ENCODE measurements at places on chromosomes 3 and 15.
A peak's percentile ranks its signal among the peaks of the same experiment; 100 is the strongest.

GRCh38 chr3:20056725-20057611 is 16.7 kb downstream of the KAT2B start:
- no peak for DNase-seq

DNA sequence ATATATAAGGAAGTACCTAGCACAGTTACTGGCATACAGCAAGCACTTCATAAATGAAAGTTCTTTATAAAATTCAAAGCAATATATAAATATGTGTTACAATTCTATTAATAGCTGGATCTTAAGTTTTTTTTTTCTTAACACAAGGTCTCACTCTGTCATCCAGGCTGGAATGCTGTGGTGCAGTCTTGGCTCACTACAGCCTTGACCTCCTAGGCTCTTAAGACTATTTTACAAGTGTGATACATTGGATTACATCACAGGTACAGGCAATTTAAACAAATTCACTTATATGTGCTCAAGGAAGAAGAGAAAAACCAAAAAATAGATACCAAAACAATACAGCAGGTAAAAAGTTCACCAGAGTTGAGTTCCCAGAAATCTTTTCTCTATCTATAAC is 60.6 kb downstream of the ZNF280D start:
- DNase-seq, result no peak

DNA sequence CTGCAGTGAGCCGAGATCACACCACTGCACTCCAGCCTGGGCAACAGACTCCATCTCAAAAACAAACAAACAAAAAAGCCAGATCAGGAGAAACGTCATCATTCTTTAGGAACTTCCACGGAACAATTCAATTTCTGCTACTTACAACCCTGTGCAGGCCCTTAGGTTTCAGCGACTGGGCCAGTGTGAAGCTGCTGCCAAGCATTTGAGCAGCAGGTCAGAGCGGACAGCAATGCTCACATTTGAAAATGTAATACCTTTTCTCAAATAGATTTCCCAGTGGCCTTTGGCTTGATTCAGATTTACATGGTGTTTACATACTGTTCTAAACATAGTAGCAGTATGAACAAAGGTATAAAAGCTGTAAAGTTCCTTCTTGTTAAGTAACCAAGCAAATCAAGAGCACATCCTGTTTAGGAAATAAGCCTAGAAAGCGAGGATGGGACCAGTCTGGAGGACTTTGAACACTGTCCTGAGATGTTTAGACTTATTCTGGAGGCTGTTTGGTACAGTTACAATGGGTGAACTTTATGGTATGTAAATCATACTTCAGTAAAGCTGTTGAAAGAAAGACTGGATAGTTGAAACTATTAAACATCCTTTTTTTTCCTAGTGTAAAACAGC is 141.2 kb downstream of the HCN4 start:
- DNase-seq, result no peak

GRCh38 chr3:131716943-131717342 is 214.2 kb upstream of the MRPL3 start:
- no peak for DNase-seq

DNA sequence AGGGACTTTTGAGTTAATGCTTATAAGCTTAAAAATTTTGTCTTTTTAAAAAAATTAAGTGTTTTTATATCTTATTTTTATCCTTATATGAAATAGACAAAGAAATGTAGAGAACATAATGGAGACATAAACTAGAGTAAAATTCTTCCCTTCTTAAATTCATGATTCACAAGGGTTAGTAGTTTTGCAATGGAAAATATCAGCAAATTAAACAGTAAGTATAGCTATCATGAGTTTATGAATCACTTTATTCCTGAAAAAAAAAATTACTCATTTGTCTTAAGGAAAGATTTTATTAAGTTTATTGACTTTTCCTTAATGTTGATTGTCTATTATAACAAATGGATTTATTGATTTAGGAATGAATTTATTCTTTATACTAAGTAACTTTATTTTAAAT is 4.3 kb downstream of the ATP6V1A start:
- DNase-seq, result no peak

GRCh38 chr15:90001683-90002427 is 731 bp downstream of the ZNF710 start:
- peak; percentile 49 for DNase-seq

DNA sequence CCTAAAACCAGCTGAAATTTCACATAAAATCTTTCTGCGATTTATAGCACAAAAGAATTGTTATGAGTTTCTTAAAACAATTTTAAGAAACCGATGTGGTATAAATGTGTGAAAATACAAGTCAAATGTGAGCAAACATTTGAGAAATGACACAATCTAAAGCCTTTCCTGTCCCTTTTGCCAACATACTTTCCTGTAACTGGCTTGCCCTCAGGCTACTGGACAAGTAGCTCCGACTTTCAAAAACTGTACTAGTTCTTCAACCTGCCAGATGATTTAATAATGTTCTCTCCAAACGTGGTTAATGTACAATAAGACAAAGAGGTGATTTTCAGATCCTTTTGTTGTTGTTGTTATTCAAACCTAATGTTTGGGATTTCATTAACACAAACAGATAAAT is 105.9 kb upstream of the ARHGEF26 start:
- DNase-seq, result no peak

DNA sequence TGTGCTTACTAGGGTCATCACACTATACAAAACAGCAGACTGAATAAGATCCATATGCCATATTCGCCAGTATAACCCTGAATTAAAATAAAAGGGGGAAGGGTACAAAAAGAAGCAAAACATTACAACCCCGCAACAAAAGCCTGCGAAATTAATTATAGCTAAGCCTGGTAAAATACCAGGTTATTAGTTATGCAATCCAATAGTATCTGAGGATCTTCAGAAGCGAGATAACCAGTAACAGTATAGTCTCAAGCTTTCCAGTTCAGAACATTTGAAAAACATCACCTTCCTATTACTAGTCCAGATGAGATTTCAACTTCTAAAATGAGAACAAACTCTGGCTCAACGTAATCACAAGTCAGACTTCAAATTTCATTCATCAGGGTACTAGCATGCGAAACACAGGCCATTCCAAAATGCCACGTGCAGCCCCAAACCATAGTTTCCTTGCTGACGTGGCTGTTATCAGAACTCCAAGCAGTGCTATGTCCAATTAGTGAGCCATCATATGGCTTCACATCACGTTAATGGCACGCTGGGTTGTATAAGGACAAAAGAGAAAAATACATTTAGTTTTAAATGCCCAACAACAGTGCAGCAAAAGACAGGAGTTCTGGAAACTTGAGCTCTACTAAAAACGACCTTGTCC is 1.1 kb downstream of the SSR3 start:
- no peak for DNase-seq

- DNase-seq, result no peak
These were observed 623.8 kb upstream of the ROBO1 start for GRCh38 chr3:80391573-80391972.

GRCh38 chr3:15113471-15113870 is 14.5 kb upstream of the RBSN start:
- DNase-seq, result no peak

GRCh38 chr15:72474466-72474911 is 359 bp downstream of the ARIH1 start:
- DNase-seq, result no peak

GRCh38 chr3:194340757-194341400 is 10.2 kb downstream of the CPN2 start:
- DNase-seq, result no peak

DNA sequence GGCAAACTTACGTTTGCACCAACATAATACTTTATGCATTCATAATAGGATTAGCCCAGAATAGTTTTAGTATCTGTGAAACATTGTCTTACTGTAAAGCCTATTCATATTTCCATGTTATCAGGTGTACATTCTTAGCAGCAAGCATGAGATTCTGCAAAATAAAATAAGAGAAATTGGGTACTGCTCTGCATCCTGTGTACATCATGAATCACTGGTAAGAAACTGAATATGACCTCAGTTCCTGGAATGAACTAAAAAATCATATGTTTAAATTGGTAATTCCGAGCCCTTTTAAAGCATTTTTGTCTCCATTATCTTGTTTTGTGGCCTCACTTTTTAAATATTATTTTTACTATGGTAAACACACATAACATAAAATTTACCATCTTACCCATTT is 605.1 kb downstream of the ROBO1 start:
- DNase-seq, result no peak

DNA sequence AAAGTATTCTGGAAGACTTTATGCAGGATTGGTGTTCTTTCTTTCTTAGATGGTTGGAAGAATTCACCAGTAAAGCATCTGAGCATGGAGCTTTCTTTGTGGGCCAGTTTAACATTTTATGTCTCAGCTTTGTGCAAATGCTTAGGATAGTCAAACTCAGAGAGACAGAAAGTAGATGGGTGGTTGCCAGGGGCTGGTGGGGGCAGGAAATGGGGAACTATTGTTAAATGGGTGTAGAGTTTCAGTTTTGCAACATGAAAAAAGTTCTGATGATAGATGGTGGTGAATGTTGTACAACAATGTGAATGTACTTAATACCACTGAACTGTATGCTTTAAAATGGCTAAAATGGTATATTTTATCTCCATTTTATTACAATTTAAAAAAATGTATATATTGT is 24.8 kb downstream of the SPCS1 start:
- no peak for DNase-seq

GRCh38 chr3:96449803-96450202 is 364.6 kb upstream of the EPHA6 start:
- DNase-seq, result no peak

GRCh38 chr3:119322835-119323722 is 28.9 kb downstream of the ARHGAP31 start:
- peak; percentile 94 for DNase-seq

DNA sequence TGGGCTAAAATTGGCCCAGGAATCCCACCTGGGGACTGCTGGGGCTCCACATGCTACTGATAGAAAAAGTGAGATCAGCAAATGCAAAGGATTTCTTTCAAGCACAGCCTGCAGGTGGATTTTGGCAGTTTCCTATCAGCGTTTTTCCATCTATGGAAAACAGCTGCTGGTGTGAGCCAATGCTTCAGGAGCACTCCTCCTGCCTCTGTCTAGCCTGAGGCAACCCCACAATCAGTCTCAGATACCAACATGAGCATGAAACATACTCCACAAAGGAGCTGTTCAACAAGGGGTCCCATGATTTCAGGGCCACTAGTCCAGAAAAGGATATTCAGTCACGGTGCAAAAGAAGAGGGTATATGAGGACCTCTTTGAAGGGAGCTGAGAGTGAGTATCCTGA is 311.5 kb upstream of the THBS1 start:
- no peak for DNase-seq

- no peak for DNase-seq
These were observed at the start of gene SLC28A2 for GRCh38 chr15:45251888-45252287. TSS of gene SLC28A2 (plus strand) at chr15:45252234. CDS start at chr15:45253216, 982 bp downstream.

DNA sequence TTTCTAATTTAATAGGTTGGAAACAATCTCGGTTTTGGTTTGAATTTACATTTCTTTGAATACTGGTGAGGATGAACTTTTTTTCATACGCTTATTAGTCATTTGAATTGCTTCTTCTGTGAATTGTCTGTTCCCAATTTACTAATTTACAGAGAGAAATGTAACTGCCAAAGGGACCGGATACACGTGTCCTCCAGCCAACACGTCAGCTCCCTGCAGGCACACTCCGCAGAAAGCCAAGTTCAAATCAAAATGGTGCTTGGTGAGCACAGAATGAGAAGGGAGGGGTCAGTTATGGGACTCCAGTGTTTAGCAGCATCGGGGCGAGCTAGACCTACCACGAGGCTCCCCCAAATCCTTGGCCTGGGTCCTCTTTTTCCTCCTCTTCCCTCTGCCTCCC is 10.8 kb upstream of the TSEN2 start:
- no peak for DNase-seq

- no peak for DNase-seq
These were observed 202.2 kb downstream of the DOCK3 start for GRCh38 chr3:50876947-50877346.

- DNase-seq, result no peak
These were observed 20.3 kb downstream of the CRTAP start for GRCh38 chr3:33134026-33134625.

GRCh38 chr3:30539206-30539605 is 67.2 kb upstream of the TGFBR2 start:
- DNase-seq, result no peak

GRCh38 chr3:139281096-139281495 is 62.7 kb upstream of the MRPS22 start:
- no peak for DNase-seq

GRCh38 chr3:120652896-120653545 is 29.0 kb downstream of the HGD start:
- no peak for DNase-seq

- DNase-seq, result no peak
These were observed 367 bp downstream of the OR4F6 start for GRCh38 chr15:101803676-101804075.

DNA sequence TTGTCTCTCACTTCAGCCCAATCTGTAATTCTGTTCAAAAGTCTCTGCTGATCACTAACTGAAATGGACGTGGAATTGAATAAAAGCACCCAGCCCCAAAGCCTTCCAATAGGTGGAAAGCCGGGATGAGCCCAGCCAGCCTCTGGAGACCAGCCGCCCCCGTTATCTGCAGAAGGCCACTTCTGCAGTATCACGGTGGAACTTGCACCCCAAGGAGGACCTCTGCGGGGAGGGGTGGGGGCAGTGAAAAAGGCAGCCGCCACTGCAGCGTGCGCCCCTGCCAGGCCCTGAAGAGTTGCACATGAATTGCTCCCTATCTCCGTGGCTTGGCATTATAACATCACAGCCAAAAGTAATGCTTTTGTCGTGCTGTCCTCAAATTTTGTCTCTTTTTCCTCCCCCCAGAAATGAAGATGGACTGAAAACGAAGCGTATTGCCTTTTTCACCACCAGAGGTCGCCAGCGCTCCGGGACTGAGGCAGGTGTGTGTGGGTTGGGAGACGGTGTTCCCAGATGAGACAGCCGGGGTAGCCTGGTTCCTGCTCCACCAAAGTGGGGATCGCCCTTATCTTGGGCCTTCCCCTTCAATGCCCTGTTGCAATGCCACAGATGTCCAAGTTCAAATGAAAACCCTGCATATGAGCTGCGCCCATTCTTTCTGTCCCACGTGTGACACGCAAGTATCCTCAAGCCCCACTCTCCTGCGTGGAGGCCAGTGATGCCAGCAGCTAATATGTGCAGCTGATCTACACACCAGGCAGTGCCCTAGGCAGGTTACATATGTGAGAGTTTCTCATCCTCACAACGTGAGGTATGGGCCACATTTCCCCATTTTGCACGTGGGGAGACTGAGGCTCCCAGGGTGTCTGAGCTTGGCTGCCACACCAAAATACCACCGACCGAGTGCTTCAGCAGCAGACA is 96.0 kb downstream of the LRRK1 start:
- peak; percentile 47 for DNase-seq

- DNase-seq, result no peak
These were observed 136.6 kb upstream of the FHIT start for GRCh38 chr3:61387817-61388216.

GRCh38 chr15:29133321-29133720 is 136.3 kb downstream of the NSMCE3 start:
- no peak for DNase-seq

DNA sequence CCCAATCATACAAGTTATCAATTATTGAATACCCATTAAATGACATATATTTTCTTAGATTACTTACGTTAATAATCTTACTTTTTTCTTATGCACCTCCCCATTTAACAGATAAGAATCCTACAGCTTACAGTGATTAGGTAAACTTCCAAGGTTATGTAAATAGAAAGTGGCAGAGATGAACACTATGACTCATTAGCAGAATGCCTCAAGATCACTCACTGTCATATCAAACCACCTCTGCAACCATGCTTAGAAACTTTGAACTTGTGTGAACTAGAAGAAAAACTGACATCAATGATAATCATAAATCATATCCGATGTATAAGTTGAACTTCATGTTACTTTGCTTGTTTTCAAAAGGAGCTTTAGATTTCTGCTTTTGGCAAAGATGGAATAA is 911.6 kb upstream of the ARPP21 start:
- DNase-seq, result no peak

- no peak for DNase-seq
These were observed 40.1 kb upstream of the DCLK3 start for GRCh38 chr3:36804295-36805055.

Data from stimulated activated CD8-positive, alpha-beta memory T cell treated with anti-CD3 and anti-CD28 coated beads, Interleukin-2, amount 100 ng/mL, for 48 hours (primary cell).